ENCODE measurements at places on chromosomes 3 and 15.
A peak's percentile ranks its signal among the peaks of the same experiment; 100 is the strongest.

- peak; percentile 44 for DNase-seq
These were observed 251.5 kb upstream of the CBLB start for GRCh38 chr3:106120356-106120755.

- no peak for DNase-seq
These were observed 46.5 kb downstream of the KLHL25 start for GRCh38 chr15:85748176-85748575.

DNA sequence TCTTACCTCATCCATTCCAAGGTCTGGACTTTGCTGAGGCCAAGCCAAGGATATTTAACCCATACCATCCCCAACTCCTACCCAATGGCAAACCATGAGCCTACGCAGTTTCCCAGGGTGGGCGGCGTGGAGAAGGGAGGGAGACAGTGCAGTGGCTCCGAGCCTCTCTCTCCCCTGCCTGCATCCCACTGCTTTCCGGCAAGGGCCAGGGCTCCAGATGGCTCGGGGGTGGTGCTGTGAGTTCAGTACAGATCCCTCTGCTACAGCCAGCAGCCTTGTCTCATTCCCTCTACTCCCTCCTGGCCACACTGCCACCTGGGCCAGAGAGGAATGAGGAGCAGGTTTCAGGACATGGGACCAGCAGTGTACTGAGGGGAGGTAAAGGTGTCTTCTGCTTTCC is 44.3 kb upstream of the APEH start:
- no peak for DNase-seq

DNA sequence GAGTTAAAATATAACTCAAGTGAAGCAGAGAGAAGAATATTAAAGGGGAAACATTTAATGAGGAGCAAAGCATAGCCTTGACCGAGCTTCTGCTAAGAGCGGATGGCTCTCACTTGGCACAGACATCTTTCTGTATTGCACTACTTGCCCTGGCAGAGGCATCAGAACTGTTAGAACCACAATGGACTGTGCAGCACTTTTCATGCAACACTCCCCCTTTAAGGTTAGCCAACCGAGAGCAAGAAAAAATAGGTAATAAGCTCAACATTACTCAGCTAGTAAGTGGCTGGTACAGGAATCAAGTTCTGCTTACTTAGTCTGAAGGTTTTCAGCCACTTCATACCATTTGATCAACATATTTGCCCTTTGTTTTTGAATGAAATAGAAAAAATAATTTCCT is 33.7 kb downstream of the CRTC3 start:
- DNase-seq = no peak

GRCh38 chr15:101654171-101654570 is 2.0 kb upstream of the TM2D3 start:
- DNase-seq = no peak

GRCh38 chr15:45179221-45179985 is 8.4 kb downstream of the SHF start:
- no peak for DNase-seq

- no peak for DNase-seq
These were observed 128.3 kb downstream of the MAP2K5 start for GRCh38 chr15:67670647-67671305.

DNA sequence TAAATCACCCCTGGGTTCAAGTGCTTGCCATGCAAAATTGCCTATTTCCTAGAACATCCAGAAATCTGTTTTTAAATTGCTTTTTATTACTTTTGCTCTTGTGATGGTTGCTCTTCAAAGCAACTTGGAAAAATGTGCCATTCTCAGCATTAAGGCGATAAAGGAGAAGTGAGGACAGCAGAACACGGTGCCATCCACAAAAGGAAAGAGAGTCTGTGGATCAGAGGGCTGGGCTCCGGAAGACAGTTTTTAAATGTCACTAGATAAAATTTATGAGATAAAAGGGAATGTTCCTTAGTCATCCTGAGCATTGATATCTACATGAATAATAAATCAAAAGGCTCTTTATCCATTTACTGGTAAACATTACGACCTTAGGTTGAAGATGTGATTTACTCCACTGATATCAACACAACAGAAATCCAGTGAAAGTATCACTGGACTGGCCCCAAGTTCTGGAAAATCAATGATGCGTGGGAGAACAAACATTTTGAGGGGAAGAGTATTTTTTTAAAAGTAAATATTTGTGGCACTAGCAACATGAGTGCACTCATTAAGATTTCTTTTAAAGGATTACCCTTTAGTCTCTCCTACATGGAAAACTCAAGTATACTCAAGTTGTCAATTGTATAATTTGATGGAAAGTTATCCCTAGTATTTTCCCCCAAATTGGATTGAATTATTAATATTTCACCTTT is 554.7 kb downstream of the FHIT start:
- no peak for DNase-seq

DNA sequence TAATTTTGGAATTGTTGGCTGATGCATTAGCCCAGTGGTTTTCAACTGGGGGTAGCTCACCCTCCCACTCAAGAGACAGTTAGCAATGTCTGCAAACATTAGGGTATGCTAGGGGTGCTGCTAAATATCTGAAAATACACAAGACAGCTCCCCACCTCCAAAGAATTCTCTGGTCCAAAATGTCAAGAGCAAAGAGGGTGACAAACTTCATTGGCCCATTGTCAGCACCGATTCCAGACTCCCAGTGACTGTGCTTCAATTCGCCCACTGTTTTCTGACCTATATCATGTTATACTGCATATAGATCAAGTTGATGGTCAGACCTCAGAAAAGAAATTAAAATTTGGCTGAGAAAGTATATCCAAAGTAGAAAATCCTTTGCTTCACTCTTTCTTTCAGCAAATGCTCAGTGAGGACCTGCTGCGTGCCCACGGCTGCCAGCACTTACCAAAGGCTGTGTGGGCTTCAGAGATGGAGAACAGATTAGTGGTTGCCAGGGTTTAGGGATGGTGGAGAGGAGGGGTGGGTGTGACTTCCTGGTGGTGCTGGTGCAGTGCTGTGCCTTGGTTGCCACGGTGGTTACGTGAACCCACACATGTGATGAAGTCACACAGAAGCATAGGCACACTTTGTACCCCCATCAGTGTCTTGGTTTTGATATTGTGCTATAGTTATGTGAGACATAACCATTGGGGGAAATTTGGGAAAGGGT is 204.0 kb downstream of the PLCL2 start:
- DNase-seq = no peak

DNA sequence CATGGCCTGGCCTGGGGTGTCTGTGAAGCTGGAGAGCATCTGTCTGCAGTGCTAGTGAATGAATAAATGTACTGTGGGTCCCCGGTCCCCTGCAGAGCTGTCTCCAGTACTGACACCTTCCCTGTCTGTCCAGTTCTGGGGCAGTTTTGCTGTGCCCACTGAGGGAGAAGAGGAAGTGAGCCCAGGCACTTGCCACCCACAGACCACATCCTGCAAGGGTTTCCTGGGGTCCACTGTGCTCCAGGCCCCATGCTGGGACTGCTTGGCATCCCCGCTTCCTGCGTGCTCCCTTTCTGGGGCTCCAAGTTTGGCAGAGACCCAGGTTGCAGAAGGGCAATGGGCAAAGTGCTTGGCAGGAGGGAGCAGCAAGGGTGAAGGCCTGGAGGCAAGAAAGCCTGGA is 4.9 kb upstream of the SLC6A6 start:
- no peak for DNase-seq

DNA sequence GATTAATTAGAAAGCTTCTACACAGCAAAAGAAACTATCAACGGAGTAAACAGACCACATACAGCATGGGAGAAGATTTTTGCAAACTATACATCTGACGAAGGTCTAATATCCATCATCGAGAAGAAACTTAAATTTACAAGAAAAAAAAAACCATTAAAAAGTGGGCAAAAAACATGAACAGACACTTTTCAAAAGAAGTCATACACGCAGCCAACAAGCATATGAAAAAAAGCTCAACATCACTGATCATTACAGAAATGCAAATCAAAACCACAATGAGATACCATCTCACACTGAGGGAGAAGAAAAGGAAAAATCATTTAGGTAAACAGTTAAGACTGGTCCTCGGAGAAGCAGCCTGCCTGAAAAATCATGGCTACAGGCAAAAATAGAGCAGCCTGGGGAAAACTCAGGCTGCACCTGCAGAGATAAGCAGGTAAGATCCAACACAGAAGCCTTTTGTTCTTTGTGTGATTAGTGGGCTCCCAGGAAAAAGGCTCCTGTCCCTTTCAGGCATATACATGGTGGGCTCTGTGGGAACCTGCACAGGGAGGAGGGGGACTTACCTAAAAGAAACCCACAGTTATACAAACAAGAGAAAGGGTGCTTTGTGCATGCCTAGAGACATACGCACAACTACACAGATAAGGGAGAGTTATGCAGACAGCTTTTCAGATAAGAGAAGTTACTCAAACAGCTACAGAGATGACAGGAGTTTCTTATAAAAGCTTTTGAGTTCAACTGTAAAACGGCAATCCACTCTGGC is 49.3 kb downstream of the C3orf70 start:
- no peak for DNase-seq

- DNase-seq = no peak
These were observed 1089.8 kb downstream of the ROBO2 start for GRCh38 chr3:78129707-78130106.

- no peak for DNase-seq
These were observed 96.8 kb downstream of the CHDH start for GRCh38 chr3:53749448-53749847.

GRCh38 chr3:187021748-187022402 is 91.5 kb downstream of the ST6GAL1 start:
- no peak for DNase-seq

GRCh38 chr15:67119238-67119846 is 53.9 kb downstream of the SMAD3 start:
- no peak for DNase-seq

DNA sequence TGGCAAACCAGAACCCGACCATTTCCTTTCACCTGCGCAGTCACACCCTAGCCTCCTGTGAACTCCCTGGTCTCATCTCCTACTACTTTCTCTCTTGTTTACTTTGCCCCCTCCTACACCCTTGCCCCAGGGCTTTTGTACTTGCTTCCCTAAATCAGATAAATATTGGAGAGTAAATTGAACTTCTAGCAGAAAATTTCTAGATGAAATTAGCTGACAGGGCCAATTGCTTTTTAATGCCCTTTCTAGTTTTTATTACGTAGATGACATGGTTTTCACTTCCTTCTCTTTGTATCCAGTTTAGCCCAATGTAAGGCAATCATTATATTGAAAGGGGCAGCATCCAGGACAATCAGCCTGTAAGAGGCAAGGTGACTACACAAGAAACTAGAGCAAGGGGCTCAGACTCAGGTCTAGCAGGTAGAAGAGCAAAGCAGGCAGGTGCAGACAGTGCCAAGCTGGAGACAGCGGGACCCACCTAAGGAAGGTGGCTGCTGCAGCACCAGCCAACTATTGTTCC is 56.2 kb upstream of the TOPAZ1 start:
- no peak for DNase-seq
